ENCODE measurements at places on chromosomes 11 and 22.

DNA sequence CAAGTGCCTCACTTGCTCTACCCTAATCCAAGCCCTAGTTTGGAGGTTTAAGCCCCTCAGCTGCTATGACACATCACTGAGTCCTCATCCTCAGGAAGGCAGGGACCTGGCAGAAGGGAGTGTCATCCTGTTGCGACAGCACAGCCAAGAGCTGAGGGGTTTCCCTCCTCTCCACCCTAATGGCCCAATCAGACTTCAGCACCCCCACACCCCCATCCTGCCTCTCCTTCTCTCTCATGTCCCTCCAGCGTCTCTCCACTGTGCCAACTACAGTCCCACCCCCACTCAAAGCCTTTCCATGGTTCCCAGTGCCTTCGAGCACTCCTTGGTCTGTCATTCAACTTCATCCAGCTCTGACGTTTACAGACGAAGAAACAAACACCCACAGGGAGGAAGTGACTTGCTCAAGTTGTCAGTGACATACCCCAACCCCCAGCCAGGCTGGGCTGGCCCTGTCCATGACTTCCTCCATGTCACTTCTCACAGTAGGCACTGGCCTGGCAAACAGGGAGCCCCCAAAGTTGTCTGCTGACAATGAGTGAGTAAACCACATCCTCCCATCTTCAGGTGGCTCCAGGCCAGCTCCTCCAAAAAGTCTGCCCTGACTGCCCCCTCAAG lies 15.6 kb downstream of the ARAP1 start:
- no peak for DNase-seq

DNA sequence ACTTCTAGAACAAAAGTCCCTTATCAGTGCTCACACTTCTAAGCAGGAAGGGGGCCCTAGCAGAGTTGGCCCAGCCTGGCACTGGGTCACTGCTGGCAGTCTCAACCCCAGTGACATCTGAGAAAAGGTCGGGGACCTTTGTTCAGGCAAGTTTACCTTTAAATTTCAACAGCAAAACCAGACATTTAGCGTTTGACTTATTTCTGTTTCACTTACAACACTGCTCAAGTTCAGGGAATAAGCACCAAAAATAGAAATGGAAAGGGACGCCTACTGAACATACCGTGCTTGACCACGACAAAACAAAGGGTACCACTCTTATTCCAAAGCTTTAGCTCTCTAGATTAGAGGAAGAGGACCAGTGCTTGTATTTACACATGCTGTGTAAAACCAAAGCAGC lies 26.2 kb downstream of the PITPNB start:
- no peak for DNase-seq

DNA sequence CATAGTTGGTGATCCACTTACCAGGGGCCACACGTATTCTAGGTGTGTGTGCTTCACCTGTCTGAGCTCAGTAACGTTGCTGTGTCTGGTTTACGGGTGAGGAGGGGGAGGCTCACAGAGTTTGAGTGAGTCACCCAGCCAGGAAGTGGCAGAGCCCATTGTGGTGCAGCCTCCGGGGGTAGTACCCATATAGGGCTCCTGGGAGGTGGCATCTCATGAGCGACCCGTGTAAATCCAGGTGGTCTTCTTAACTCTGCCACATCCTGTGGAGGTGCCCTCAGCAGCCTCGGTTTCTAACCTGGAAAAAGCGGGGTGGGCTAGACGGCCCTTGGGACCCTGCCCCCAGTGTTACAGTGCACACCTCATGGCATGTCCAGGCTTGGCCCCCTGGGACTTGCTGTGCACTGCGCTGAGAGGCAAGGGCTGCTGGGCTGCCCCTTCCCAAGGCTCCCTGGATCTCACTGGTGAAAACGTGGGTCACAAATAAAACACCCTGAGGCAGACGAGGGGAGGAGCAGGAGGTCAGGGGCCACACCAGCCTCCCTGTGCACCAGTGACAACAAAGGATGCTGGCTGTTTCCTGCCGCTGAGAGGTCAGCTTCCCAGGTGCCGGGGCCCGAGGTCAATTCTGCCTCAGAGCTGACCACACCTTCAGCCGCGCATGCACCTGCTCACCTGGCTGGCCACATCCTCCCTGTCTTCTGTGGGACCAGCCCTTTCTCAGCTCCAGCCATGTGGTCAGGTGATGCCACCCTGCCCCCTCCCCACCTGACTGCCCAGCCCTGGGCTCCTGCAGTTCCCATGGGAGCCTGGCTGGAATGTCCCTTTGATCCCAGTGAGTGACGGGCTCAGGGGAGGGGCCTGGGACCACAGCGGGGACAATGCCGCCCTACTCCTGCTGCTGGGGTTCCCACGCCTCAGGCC lies 305.1 kb downstream of the CTTN start:
- DNase-seq = no peak

- no peak for DNase-seq
Observed at GRCh38 chr11:20002312-20003216, 157.7 kb downstream of the DBX1 start.

DNA sequence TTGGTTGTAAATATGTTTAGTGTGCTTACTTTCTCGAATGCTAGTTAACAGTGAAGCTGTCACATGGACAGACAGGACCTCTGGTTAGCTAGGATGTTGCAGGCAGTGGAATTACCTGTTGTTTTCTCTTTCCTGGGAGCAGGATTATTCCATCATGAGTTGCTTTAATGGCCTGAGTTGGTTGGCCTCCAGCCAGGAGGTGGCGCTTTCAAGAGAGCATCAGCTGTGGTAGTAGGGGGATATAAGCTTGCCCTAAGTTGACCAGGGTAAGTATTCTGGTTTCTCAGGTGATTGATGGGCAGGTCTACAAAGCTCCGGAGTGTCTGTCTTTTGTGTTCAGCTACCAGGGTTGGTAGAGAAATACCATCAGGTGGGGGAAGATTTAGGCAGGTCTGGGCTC lies 43.5 kb downstream of the NELL1 start:
- no peak for DNase-seq

- DNase-seq = no peak
Observed at GRCh38 chr11:125346565-125347260, 149.4 kb downstream of the FEZ1 start.

DNA sequence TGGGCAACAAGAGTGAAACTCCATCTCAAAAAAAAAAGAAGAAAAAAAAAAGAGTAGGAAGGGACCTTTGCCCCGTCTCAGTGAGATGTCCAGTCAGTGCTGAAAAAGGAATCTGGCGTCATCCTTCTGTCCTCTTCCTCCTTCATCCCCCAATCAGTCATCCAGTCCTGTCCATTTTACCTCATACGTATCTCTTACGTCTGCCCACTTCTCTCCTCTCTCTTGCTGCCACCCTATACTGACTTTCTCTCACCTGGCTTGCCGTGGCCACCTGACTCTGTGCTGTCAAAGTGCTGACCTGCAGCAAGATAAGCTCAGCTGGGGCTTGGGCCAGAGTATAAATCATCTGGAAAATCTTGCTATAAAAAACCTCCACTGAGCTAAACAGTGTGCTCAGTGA lies 13.6 kb downstream of the SEPTIN3 start:
- DNase-seq = no peak

GRCh38 chr22:19122752-19123492 lies 710 bp upstream of the DGCR2 start:
- no peak for DNase-seq

DNA sequence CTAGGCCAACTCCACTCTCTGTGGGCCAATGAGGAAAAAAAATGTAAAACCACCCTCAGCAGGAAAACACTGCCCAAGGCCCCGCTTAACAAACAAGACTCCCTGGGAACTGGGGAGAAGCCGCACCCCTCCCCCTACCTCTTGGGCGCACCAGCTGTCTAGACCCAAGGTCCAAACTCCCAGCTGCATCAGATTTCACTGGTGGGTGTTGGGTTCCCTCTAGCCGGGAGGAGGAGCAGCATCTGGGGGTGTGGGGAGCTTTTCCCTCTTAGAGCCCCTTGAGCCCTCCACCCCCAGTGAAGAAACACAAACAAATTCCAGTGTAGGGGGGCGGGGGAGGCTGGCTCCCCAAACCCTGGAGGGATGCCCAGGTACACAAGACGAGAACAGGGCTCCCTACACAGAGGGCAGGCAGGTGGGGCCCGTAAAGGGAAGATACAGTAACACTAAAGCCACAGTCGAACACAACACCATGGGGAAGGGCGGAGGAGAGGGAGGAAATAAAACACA lies 64.9 kb downstream of the NECTIN1 start:
- no peak for DNase-seq

- DNase-seq = no peak
Observed at GRCh38 chr22:32800994-32801536, 440 bp upstream of the TIMP3 start.

- no peak for DNase-seq
Observed at GRCh38 chr22:24894220-24894975, 52.1 kb downstream of the LHFPL7 start.

GRCh38 chr11:100932474-100933100 lies 197.0 kb downstream of the PGR start:
- DNase-seq = no peak

- DNase-seq = no peak
Observed at GRCh38 chr11:109929308-109929707, 163.9 kb upstream of the ZC3H12C start.

DNA sequence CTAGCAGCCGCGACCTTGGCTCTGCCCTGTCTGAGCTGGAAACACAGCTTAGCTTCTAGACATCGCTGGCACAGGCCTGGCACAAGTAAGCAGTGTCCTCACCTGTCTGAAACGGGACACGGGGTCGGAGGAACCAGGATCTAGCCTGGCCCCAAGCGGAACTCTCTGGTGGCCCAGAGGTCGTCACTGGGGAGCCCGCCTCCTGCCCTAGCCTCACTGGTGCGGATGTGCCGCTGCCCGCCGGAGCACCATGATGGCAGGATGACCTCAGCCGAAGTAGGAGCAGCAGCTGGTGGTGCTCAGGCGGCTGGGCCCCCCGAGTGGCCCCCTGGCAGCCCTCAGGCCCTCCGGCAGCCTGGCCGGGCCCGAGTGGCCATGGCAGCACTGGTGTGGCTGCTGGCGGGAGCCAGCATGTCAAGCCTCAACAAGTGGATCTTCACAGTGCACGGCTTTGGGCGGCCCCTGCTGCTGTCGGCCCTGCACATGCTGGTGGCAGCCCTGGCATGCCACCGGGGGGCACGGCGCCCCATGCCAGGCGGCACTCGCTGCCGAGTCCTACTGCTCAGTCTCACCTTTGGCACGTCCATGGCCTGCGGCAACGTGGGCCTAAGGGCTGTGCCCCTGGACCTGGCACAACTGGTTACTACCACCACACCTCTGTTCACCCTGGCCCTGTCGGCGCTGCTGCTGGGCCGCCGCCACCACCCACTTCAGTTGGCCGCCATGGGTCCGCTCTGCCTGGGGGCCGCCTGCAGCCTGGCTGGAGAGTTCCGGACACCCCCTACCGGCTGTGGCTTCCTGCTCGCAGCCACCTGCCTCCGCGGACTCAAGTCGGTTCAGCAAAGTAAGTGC lies 871 bp downstream of the SLC35E4 start:
- DNase-seq = no peak

DNA sequence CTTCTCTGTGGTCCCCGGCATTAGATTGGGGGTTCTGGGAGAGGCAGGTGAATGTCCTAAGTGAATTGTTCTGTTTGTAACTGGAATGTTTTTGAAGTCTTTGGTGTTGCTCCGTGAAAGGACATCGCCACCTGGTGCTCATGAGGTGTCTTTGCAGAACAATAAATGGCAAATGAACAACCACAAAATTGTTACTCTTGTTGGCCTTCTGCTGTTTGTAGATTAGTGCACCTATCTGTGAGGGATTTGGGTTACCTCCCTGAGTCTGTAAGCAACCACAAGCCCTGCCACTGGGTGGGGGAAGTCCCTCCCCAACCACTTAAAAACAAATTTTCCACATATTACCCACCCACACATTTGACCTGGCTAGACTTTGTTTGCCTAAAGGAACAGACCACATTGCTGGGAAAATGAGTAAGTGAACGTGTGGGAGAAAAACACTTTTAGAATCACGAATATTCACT lies 4.7 kb downstream of the MPEG1 start:
- DNase-seq = peak; percentile 9

- no peak for DNase-seq
Observed at GRCh38 chr11:44986315-44986714, 35.6 kb upstream of the TP53I11 start.

- no peak for DNase-seq
Observed at GRCh38 chr11:1884303-1884700, 7.4 kb downstream of the PRR33 start.

DNA sequence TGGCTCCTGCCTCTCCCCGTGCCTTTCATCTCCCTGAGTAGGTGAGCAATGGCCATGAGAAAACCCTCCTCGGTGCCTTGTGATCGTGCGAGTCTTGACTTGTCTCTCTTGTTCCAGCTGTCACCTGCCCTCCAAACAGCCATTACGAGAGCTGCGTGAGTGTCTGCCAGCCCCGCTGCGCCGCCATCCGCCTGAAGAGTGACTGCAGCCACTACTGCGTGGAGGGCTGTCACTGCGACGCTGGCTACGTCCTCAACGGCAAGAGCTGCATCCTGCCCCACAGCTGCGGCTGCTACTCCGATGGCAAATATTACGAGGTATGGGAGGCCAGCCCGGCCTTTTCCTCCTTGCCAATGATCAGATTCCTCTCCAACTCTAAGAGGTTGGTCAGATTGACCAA lies 51.7 kb downstream of the TECTA start:
- DNase-seq = peak; percentile 25

DNA sequence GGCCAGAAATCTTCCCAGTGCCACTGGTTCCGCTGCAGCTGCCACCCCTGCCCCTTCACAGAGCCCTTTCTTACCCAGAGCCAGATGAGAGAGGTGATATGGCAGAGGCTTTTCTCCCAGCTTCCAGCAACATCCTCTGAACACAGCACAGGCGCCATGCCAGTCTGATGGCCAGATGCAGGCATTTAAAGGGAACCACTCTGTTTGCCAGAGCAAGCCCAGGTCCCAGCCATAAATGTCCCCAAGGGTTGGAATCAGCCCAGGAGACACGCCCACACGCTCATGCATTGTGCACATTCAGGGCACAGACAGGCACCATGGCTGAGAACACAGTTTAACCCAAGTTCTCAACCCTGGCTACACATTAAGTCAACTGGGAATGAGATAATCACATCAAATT lies 114.3 kb upstream of the CSNK2A3 start:
- DNase-seq = no peak
